ENCODE measurements at places on chromosomes 7 and 10. TPM values are rescaled to one million over a fixed set of nuclear protein-coding genes. Genes with fewer than 3 reads are reported as not detected.

ENTPD1 gene
- 26.0 TPM for total RNA-seq

SLC26A5 gene
- total RNA-seq, result 0.20 TPM

SH2D4B gene
- 0.20 TPM for total RNA-seq

ENKUR gene
- total RNA-seq, result 0.39 TPM

C10orf53 gene
- not detected for total RNA-seq

NRG3 gene
- total RNA-seq, result 0.39 TPM

LBX1 gene
- 0.20 TPM for total RNA-seq

PRKCQ gene
- total RNA-seq, result 2.7 TPM

SEMA3D gene
- 72.6 TPM for total RNA-seq

CYP2W1 gene
- 17.4 TPM for total RNA-seq

HECW1 gene
- total RNA-seq, result 1.8 TPM

PSMG3 gene
- total RNA-seq, result 12.6 TPM

ZNF518A gene
- total RNA-seq, result 34.5 TPM

ARHGAP12 gene
- total RNA-seq, result 49.3 TPM

FMC1 gene
- total RNA-seq, result 7.9 TPM

SKIDA1 gene
- total RNA-seq, result 1.2 TPM

CREB5 gene
- total RNA-seq, result 52.7 TPM

DDX21 gene
- 50.7 TPM for total RNA-seq

KCND2 gene
- total RNA-seq, result 0.79 TPM

TMEM213 gene
- total RNA-seq, result not detected

PDE1C gene
- total RNA-seq, result 1.2 TPM

GOLGA7B gene
- 3.5 TPM for total RNA-seq

IQUB gene
- total RNA-seq, result 0.49 TPM

ASB4 gene
- 2.9 TPM for total RNA-seq

TMEM130 gene
- total RNA-seq, result 1.3 TPM

LHFPL3 gene
- total RNA-seq, result 0.39 TPM

STEAP1B gene
- 2.0 TPM for total RNA-seq

EGR2 gene
- 14.9 TPM for total RNA-seq

BPGM gene
- 101 TPM for total RNA-seq

CEP55 gene
- total RNA-seq, result 7.8 TPM

HOXA5 gene
- total RNA-seq, result 4.7 TPM

MYOZ1 gene
- total RNA-seq, result 122 TPM

SGMS1 gene
- total RNA-seq, result 102 TPM

KIAA1217 gene
- 19.8 TPM for total RNA-seq

ING3 gene
- total RNA-seq, result 14.8 TPM

VAX1 gene
- not detected for total RNA-seq

SDK1 gene
- 7.5 TPM for total RNA-seq

OGDHL gene
- total RNA-seq, result 0.89 TPM

TEX36 gene
- not detected for total RNA-seq

EN2 gene
- total RNA-seq, result under 0.01 TPM

KAZALD1 gene
- 17.7 TPM for total RNA-seq

DRGX gene
- 0.20 TPM for total RNA-seq

IQCE gene
- total RNA-seq, result 8.0 TPM

Data from skin of body (tissue), 3 donors.